ENCODE measurements at places on chromosomes 5 and 9.

- no peak overlapping the region for H3K4me3 ChIP-seq
- no peak for DNase-seq
- H3K4me1 ChIP-seq: peaks cover 63% of the 10 kb centered on the region
- peak overlapping the region; percentile 24 for H3K27ac ChIP-seq
- H3K27me3 ChIP-seq: no peaks in the 10 kb centered on the region
Measured at GRCh38 chr9:120916991-120917880, 9.4 kb downstream of the TRAF1 start.

DNA sequence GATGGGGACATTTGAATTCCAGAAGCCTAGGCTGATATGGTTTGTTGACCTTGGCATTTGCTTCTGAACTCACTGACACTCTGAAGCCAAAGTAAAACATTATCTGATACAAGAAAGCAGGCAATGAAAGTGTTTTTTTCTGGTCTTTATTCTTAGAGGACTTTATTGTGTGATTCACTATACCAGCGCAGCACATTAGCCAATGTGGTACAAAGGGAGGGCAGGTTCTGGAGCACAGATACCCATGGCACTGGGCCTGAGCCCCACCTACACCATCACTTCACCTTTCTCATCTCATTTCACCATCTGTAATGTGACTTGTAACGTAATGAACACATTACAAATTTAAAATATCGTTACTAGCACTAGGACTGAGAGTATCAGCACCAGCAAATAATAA is 89.7 kb upstream of the ZNF366 start:
- H3K4me1 ChIP-seq: peaks cover 18% of the 10 kb centered on the region
- H3K36me3 ChIP-seq: no peaks in the 10 kb centered on the region
- H3K27me3 ChIP-seq: no peaks in the 10 kb centered on the region
- no peak for DNase-seq
- H3K4me3 ChIP-seq: no peak overlapping the region

- H3K36me3 ChIP-seq: no peaks in the 10 kb centered on the region
- DNase-seq: no peak
- H3K4me1 ChIP-seq: no peaks in the 10 kb centered on the region
Measured at GRCh38 chr9:17387565-17387964, 191.3 kb upstream of the SH3GL2 start.

DNA sequence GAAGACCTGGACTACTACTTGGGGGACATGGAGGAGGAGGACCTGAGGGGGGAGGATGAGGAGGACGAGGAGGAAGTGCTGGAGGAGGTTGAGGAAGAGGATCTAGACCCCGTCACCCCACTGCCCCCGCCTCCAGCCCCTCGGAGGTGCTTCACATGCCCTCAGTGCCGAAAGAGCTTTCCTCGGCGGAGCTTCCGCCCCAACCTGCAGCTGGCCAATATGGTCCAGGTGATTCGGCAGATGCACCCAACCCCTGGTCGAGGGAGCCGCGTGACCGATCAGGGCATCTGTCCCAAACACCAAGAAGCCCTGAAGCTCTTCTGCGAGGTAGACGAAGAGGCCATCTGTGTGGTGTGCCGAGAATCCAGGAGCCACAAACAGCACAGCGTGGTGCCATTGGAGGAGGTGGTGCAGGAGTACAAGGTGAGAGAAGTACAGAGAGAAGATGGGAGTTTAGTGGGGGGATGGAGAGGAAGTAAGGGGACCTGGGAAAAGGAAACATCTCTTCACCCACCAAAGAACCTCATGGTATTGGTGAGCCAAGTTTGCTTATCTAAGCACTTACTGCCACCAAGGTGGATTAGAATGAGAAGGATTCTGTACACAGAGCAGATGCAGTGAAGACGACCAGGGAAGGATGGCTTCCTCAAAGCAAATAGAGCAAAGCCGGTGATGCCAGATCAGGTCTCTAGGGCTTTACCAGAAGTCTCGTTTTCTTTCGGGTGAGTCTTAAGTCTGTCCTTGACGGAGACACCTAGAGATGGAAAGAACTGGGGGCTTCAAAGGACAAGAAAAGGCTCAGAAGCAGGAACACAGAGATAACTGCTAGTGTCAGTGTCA is 1.5 kb downstream of the TRIM41 start:
- peak overlapping the region; percentile 98 for H3K27ac ChIP-seq
- H3K27me3 ChIP-seq: peaks cover 4% of the 10 kb centered on the region
- H3K4me1 ChIP-seq: peaks cover 47% of the 10 kb centered on the region
- H3K36me3 ChIP-seq: peaks cover 25% of the 10 kb centered on the region

DNA sequence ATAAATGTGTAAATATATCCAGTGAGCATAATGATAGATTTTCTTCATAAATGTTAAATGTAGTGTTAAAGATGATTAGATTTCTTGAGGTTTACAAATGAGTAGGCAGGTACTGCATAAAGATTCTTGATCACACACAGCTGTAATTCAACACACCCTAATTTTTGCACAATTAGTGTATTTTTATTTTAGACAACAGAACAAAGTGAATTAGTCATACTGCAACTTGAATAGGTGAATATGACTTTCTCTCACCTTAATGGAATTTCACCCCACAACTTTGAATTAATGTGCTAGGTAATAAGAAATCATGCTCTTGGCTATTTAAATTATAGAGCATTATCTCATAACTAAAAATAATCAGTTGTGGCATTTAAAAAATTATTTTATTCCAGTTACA is 795.7 kb upstream of the ACO1 start:
- no peak for DNase-seq
- H3K27me3 ChIP-seq: no peaks in the 10 kb centered on the region
- H3K36me3 ChIP-seq: no peaks in the 10 kb centered on the region
- no peaks in the 10 kb centered on the region for H3K4me1 ChIP-seq
- H3K4me3 ChIP-seq: no peak overlapping the region

DNA sequence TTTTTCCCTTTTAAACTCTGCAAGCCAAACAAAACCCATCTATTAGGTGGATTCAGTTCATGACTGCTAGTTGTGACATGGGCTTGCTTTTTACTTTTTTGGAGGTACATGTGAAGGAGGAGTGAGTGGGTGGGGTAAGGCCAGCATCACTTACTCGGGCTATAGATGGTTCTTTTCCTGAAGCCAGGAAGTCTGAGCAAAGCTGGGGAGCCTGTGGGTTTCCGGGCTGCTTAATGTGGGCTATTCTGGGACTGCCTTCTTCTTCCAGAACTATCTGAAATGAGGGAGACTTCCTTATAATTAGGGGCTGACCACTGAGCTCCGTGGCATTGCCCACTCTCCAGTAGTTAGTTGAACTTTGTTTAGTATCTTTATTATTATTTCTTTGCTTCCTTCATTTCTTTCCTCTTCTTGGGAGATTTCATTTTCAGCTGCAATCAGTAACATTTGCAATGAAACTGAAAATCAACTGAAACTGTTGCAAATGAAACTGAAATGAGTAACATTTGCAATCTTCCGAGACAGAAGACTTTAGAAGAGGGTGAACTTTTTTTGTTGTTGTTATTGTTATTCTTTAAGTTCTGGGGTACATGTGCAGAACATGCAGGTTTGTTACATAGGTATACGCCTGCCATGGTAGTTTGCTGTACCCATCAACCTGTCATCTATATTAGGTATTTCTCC is 204.9 kb downstream of the LRRC70 start:
- peaks cover 2% of the 10 kb centered on the region for H3K4me1 ChIP-seq
- no peaks in the 10 kb centered on the region for H3K27me3 ChIP-seq
- H3K27ac ChIP-seq: no peak overlapping the region
- DNase-seq: no peak

DNA sequence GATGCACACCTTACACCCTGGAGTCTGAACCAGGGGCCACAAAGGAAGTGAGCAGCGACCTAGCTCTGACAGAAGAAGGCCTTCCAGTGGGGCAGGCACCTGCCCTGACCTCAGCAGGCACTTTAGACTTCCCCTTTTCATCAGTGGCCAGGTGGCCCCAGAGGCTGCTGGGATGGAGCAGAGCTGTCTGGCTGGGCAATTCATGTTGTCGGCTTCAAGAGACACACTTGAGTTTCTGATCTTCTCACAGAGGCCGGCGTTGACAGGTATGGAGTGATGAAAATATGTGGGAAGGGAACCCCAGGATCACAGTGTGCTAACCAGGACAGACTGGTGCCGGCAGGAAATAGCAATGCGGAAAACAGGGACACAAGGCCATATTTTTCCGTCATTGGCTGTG is 375.5 kb downstream of the CTNND2 start:
- H3K4me1 ChIP-seq: no peaks in the 10 kb centered on the region
- H3K4me3 ChIP-seq: no peak overlapping the region
- no peaks in the 10 kb centered on the region for H3K36me3 ChIP-seq
- DNase-seq: no peak
- no peaks in the 10 kb centered on the region for H3K27me3 ChIP-seq
